ENCODE measurements at places on chromosomes 3 and 15. TPM values are rescaled to one million over a fixed set of nuclear protein-coding genes. Genes with fewer than 3 reads are reported as not detected.

Gene PATL2
- polyA plus RNA-seq: 0.38 TPM

Gene C3orf20
- 0.33 TPM for polyA plus RNA-seq

Gene SRGAP3
- 71.9 TPM for polyA plus RNA-seq

Gene GRM7
- polyA plus RNA-seq: 30.8 TPM

Gene SPINK8
- 1.5 TPM for polyA plus RNA-seq

Gene LRRC15
- 0.14 TPM for polyA plus RNA-seq

Gene FGF7
- 5.8 TPM for polyA plus RNA-seq

Gene NMB
- polyA plus RNA-seq: 23.5 TPM

Gene MESP2
- 0.25 TPM for polyA plus RNA-seq

Gene NR1I2
- 0.33 TPM for polyA plus RNA-seq

Gene FURIN
- 27.0 TPM for polyA plus RNA-seq

Gene CTXN2
- 1.1 TPM for polyA plus RNA-seq
